ENCODE measurements at places on chromosomes 5 and 9. TPM values are rescaled to one million over a fixed set of nuclear protein-coding genes. Genes with fewer than 3 reads are reported as not detected.

DNA sequence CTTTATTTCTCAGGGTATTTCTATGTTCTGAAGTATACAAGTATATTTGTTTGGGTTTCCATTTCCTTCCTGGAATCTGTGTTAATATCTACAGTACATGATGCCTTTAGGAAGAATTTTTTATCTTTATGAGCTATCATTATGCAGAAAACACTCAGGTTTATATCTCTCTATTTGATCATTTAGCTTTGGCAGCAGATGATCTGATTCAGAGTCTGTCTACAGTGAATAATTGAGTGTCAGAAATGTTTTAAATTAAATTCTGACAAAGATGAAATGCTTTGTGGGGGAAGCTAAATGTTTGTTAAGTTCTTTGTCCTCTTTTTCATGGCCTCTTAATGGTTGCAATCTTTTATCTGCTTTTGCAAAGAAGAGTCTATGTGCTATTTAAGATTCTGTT, 2141.0 kb upstream of the ACO1 start:
- DNase-seq: no peak

DNA sequence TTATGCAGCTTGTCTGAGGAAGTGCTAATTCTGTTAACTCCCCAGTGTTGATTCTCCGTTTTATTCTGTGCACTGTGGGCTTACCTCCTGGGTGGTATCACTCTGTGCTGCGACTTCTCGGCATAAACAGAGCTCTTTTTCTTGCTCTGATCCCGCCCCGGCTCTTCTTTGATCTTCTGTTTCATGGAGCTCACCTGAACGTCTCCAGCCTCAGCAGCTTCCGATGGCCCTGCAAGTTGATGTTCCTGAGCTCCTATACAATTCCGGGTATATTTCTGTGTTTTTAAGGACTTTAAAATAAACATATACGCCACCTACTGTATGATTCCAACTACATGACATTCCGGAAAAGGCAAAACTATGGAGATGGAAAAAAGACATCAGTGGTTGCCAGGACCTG, 110.8 kb downstream of the TENT4A start:
- DNase-seq: no peak

- DNase-seq: no peak
Measured at GRCh38 chr5:78626009-78626571, 22.5 kb downstream of the LHFPL2 start.

GRCh38 chr5:101991486-101991885, 304.6 kb downstream of the SLCO4C1 start:
- DNase-seq: no peak

GRCh38 chr9:113636165-113636564, 172.6 kb downstream of the RGS3 start:
- no peak for DNase-seq

GRCh38 chr9:127417131-127418036, 6.8 kb upstream of the ZNF79 start:
- DNase-seq: peak; percentile 55

DNA sequence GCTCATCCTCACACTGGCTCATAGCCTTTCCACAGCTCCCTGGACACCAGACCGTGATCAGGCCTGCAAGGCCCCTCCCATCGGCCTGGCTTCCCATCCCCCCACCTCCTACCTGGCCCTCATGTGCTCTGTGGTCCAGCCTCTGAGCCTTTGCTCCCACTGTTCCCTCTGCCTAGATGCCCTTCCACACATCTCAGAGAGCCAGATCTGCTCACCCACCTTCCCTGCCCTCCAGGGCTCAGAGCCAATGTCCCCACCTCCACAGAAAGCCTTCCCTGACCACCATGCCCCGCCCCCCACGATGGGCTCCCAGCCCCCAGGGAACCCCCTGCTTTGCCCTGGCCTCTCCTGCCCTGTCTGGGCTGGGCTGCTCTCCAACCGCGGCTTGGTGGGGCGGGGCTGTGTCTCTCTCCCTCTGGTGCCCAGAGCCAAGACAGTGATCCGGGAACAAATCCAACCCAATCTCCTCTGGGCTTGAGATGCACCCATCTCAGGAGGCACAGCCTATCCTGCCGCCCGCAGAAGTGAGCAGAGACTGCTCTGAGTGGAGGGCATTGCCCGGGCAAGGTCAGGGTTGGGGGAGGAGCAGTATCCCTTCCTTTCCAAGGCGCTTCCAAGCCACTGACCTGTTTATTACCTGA, 1.6 kb downstream of the NINJ1 start:
- peak; percentile 41 for DNase-seq

DNA sequence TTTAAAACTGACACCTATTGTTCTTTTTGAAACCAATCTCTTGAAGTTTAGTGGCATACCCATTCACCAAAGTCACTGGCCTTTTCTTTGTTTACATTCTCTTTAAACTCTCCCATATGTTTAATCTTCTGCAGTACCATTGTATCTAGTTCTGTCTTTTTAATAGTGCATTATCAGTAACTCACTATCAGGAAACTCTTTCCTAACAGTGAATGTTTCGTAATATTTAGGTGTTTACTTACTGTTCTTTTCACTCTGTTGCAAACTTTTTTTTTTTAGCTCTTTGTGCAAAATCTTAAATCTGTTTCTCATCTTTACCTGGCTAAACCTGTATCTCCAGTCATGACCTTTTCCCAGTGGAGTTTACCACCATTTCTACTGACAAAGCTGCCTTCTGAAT, 17.2 kb downstream of the SMAD5 start:
- no peak for DNase-seq

DNA sequence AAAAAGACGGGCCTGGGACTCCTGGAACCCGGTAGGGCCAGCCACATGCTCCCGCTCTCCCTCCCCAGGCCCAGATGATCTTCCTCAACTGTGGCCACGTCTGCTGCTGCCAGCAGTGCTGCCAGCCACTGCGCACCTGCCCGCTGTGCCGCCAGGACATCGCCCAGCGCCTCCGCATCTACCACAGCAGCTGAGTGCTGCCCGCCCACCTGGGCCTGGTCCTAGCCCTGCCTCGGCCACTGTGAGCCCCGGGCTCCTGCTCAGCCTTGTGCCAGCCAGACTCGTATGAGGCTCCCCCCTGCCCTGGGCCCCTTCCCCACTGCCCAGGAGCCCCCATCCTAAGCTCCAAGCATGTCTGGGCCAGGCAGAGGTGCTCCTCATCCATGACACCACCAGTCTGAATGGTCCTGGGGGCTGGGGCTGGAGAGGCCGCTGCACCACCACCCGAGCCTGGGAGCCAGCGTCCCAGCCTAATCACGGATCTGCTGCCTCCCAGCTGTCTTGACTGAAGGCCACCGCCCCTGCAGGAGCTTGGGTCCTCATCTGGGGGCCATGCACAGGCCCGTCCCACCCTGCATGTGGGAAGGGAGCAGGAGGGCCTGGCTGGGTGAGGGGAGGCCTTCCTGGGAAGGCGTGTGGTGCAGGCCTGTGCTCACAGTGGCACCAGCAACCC, 51.5 kb downstream of the LRSAM1 start:
- no peak for DNase-seq

- DNase-seq: no peak
Measured at GRCh38 chr9:126508928-126509327, 104.8 kb upstream of the LMX1B start.

- no peak for DNase-seq
Measured at GRCh38 chr5:176486189-176486757, 38.1 kb downstream of the FAF2 start.

DNA sequence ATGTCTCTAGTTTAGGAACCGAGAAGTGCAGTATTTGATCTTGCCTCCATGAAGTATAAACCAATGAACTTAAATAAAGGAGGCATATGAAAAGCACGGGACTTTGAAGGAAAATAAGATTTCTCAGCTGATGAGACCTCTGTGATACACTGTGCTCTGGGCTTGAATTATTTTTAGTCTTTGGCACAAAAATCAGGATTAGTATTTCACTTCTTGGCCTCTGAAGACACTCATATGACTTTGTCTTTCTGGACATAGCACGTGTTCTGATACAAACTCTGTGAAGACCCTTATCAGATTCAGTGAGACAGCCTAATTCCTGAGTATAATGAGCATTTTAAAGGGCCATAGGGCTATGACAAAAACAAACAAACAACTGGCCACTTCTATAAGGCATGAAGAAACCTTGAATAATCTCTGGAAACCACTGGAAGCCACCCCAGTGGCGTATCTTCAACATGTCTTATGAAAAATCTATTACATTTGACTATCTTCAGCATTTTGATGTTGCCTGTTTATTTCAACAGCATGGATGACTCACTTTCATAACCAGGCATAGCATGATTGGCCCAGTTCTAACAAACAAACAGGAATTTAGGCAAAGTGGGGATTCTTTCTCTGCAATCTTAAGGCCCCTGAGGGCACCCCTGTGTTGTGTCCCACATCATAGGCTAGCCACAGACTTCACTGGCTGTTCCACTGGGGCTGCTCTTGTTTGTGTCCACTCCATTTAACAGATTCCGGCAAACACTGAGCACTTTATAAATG, 90.3 kb upstream of the ZNF462 start:
- DNase-seq: no peak

DNA sequence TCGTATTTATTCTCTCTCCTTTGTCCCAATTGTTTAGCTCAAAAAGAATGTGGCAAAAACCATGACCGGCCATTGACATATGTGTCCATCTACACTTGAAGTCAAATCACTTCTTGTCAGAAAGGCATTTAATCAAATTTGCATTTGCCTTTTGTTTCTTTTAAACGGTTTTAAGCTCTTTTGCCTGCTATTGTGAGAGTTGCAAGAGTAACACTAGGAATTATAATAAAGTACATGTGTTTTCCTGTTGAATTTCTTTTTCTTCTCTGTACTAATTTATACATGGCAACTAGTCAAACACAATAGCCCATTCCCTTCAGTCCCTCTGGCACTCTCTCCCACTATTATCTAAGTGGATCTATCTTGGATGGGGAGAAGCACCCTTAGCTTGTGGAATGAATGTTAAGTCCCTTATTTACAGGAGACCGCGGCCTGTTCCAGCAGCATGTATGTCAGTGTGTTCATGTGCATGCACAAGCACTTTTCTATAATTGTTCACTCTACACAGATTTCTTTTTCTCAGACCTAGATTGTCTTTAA, 3.2 kb downstream of the ADAMTSL1 start:
- no peak for DNase-seq

DNA sequence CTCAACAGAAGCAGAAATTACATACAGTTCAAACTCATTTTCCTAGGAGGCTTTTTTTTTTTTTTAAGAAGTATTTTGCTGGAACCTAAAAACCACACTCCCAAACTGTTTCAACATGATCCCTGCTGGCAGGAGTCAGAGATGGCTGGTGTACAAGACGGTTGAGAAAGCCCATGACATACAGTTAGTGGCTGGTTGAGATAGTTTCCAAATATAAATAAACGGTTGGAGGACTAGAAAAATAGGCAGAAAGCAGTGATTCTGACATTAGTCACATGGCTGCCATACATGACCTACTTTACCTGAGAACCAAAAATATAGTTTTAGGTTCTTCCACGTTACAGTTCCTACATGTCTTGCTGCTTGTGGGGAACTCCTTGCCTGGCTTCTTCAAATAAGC, 31.7 kb upstream of the BASP1 start:
- no peak for DNase-seq

- DNase-seq: no peak
Measured at GRCh38 chr9:91160599-91161464, 200.9 kb downstream of the AUH start.

DNA sequence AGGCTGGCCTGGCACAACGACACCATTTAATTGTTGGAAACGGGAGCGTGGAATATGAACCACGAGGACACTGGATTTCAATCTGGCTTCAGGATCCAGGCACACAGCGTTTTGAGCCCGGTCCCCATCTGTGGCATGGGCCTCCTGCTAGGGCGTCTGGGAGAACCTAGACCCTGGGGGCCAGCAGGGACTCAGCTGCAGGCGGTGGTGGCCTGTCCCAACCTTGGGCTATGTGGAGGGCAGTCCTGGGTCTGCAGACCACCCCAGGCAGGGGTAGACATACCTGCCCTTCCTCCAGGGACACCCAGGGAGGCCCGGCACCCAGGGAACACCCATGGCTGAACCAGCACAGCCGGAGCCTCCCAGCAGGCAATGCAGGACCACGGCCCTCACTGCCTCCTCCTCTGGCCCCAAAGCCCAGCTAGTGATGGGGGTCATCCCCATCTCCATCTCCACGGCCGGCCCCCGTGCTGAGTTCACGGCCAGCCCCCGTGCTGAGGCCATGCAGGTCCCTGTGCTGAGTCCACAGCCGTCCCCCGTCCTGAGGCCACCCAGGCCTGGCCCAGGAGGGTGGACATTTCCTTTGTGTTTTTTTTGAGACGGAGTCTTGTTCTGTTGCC, 18.5 kb upstream of the UBAC1 start:
- no peak for DNase-seq

DNA sequence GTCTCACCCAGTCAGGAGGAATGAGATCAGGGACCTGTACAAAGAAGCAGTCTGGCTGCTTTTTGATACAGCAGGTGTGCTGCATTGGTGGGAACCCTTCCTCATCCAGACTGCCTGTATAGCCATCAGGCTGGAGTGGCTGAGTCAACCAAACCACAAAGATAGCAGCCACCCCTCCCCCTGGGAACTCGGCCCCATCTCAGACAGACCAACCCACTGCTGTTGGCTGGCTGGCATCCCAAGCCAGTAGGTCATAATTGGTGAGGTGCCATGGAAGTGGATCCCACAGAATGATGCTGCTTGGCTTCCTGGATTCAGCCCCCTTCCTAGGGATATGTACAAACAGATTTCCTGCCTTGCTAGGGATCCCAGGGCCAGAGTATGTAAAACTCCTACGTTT, 60.9 kb downstream of the YTHDC2 start:
- no peak for DNase-seq

GRCh38 chr5:1435369-1435768, 9.9 kb downstream of the SLC6A3 start:
- DNase-seq: no peak

DNA sequence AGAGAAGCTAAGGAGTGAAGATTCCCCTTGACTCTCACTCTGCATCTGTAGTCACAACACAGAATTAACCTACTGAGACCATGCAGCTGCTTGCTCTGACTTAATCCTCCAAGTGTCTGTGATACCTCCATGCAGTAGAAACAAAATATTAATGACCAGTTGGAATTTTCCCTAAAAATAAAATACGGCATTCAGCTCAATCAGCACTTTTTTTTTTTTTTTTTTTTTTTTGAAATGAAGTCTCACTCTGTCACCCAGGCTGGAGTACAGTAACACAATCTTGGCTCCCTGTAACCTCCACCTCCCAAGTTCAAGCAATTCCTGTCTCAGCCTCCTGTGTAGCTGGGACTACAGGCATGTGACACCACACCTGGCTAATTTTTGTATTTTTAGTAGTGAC, 48.4 kb downstream of the WDR41 start:
- DNase-seq: no peak

Gene PCSK5
- 0.08 TPM for total RNA-seq

Gene GDA
- total RNA-seq: not detected

Gene NMUR2
- total RNA-seq: not detected

Gene PPP2R2B
- total RNA-seq: not detected

Gene RUSC2
- total RNA-seq: 4.4 TPM

Gene TMEM174
- total RNA-seq: not detected

Gene SARDH
- total RNA-seq: 0.61 TPM

Gene TRIM36
- 2.4 TPM for total RNA-seq

Gene SVEP1
- not detected for total RNA-seq
